Fibroblast of skin of right biceps (primary cell): ENCODE measurements at places on chromosomes 4 and X.

DNA sequence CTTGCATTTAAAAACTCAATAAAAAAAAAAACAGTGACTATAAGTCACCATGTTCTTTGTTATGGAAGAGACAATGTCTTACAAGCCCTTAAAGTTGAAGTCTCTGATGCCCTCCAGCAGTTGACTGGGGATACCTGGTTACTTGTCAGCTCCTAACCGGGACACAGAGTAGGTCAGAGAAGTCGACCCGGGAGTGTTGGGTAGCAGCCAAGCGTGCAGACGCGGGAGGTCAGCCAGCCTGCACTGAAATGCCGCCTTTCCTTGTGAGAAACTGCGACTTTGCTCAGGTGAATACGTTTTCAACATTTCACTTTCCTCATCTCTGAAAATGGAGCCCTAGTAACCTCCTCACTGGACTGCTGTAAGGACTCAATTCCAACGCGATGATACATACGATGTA, 81.8 kb downstream of the F11 start:
- DNase-seq, result no peak

- DNase-seq, result peak; percentile 49
These were observed 401.8 kb downstream of the RAPGEF2 start for GRCh38 chr4:159504684-159505083.

GRCh38 chr4:120431180-120431579, 364.5 kb upstream of the MAD2L1 start:
- no peak for DNase-seq

DNA sequence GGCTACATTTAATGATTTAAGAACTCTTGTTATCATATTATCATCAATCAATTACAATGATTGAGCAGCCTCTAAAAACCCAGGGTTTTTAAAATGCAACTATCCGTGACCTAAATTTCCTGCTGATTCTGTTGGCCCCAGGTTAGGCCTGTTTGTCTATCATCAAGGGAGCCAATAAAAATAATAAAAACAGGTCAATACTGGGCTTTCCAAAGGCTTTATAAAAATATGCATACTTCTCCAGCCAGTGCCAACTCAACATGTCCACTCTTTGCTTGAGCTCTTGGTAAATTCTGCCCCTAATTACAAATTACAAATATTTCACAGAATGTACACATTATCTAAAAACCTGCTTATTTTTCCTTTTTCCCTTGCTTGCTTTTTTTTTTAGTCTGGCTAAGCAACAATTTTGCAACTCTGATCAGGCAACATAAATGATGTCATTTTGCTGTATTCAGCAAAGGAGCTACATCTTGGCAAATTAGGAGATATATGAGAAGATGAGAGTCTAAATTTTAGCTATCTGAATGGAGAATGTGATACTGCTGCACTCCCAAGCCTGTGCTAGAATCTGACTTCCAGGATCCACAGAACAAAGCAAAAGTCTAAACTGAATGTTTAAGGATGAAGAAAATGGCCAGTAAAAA, 204.0 kb downstream of the SCFD2 start:
- no peak for DNase-seq

DNA sequence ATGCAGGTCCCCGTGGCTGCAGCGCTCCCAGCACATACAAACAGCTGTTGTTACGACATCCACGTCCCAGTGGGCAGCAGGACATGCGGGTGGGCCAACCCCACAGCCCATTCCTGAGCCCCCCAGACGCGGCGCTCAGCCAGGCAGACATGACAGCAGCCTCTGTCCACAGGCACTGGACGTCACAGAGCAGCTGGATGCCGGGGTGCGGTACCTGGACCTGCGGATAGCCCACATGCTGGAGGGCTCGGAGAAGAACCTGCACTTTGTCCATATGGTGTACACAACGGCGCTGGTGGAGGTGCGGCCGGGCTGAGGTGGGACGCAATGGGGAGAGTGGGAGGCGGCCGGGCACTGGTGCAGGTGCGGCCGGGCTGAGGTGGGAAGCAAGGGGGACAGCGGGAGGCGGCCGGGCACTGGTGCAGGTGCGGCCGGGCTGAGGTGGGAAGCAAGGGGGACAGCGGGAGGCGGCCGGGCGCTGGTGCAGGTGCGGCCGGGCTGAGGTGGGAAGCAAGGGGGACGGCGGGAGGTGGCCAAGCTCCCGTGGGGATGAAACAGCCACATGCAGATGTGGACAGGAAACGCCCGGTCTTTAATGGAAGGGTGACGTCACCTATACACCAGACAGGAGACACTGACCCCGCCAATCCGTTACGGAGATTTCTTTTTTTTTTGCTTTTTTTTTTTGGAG, 9.4 kb downstream of the PLCXD1 start:
- DNase-seq, result no peak

DNA sequence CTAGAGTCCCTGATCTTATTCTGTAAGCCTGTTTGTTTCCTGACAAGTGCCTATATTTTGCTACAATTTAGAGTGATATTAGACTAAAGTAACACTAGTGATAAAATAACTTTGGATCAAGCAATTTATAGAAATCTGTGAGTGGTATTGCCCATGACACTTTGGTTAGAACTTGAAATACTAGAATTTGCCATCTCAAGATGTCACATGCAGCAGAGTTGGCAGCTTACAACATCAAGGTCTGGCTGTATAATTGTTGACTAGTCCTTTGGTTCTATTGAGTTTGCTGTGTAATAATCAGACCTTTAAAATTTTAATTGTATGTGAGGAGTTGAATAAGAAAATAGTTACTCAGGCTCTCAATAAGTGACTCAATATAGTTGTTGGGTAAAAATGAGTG, 167.1 kb downstream of the RAPGEF2 start:
- no peak for DNase-seq

DNA sequence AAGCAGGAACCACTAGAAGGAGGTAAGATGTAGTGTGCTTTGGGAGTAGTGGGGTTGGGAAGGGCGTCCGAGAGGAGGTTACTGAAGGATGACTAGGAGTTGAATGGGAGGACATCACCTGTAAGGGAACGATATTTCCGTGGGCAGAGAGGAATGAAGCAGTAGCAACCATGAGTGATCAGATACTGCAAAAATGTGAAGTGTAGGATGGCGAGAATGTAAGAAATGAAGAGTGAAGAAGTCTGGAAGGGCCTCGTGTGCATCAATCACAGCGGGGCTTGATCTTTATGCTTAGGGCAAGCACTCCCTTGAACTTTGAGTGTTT, 594 bp downstream of the MSMO1 start:
- DNase-seq, result no peak

GRCh38 chr4:87979810-87980209, 4.3 kb downstream of the SPP1 start:
- DNase-seq, result no peak

- no peak for DNase-seq
These were observed 139.6 kb downstream of the IQCM start for GRCh38 chr4:149676076-149676475.

GRCh38 chrX:96455078-96455477, 229.6 kb upstream of the DIAPH2 start:
- no peak for DNase-seq

- no peak for DNase-seq
These were observed 10.7 kb downstream of the RGS12 start for GRCh38 chr4:3303565-3303824.

DNA sequence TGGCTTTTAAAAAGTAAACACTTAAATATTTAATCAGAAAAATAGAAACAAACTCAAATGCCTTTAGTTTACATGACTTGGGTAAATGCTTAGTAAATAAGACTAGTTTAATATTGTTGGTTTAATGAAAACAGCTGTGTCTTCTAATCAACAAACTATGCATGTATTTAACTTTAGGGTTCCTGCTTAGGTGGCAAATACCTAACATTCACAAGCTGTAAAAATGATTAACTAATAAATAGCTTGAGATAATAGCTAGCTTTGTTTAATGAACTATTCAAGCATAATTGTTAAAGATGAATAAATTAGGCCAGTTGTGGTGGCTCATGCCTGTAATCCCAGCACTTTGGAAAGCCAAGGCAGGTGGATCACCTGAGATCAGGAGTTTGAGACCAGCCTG, 30.0 kb upstream of the USP46 start:
- DNase-seq, result no peak

GRCh38 chr4:23819041-23819511, 70.8 kb downstream of the PPARGC1A start:
- peak; percentile 64 for DNase-seq

- DNase-seq, result peak; percentile 62
These were observed 111.1 kb downstream of the CFAP299 start for GRCh38 chr4:80446664-80447063.

DNA sequence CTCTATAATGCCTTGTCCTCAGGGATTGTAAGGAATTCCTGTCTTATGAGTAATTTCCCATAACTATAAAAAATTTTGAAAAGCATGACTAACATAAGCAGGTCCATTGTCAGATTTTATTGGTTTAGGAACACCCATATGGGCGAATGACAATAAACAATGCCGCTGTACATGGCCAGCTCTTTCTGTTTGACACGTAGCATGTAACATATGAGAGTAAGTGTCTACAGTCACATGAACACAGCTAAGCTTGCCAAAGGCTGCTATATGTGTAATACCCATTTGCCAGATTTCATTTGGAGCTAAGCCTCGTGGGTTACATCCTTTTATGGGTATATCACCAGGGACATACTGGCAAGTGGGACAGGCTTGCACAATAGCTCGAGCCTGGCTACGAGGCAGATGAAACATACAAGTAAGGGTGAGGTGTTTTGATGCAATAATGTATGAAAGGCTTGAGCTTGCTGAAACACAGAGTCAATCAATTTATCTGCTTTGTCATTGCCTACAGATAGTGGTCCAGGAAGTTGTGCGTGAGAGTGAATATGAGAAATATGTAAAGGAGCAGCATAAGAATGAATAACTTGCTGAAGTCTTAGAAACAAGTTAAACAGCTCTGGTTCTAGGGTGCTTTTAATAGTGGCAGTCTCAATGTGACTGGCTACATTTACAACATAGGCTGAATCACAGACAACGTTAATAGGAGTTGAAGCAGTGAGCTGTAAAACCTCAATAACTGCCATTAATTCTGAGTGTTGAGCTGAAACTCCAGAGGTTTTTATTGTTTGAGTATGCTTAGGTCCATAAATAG, 67.4 kb upstream of the UGT2B10 start:
- DNase-seq, result no peak

DNA sequence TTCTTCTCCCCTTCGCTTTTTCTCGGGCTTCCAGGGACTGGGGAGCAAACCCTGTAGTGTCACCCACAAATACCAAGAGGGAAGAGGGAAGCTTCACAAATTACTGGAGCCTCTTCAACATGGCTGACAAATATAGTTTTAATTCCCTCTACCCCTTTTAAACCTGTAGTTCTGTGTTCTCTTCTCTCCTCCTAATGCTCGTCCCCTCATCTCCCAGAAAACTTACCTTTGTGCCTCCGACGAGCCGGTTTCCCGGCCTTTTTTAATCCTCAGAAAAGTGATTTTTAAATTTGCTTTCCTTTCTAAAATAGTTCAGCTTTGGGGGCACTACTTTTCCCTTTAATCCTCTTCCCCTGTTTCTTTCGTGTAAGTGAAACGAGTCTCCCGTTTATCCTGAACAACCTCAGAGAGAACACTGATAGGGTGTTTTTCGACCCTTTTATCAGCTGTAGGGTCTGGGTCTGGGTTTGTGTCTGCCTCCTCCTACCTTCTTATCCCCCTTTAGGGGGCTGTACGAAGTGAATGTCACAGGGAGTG, 408 bp downstream of the TET2 start:
- no peak for DNase-seq

- DNase-seq, result no peak
These were observed 858.4 kb downstream of the ADGRL3 start for GRCh38 chr4:62058571-62058970.

DNA sequence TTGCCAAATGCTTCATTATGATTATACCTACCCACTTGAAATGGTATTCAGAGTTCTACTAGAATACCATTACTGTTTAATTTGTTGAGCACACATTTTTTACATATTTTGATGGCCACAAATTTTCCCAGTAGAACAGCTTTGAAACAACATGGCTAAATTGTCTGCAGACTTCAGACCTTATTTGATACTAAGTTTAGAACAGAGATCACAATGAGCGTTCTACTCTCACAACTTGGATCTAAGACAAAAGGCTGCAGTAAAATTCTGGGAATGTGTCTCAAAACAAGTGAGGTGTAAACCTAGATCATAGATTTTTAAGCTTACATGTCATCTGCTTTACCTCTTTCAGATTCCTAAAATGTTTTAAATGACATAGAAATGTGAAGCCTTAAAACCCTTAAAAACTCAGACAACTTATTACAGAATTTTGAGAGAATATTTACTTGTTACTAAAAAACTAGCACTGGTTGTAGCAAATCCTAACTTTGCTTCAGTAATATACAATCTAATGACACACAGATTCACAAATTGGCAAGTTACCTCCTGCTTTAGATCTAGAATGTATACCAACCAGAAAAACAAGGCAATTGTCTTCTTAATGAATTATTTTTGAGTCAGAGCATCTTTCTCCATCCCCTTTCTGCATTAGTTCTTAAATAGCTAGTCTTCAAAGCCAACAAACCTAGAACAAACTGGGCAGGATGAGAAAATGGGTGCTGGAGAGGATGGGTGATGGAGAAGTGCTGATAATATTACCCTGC, 243.3 kb downstream of the SLC7A11 start:
- DNase-seq, result peak; percentile 94

DNA sequence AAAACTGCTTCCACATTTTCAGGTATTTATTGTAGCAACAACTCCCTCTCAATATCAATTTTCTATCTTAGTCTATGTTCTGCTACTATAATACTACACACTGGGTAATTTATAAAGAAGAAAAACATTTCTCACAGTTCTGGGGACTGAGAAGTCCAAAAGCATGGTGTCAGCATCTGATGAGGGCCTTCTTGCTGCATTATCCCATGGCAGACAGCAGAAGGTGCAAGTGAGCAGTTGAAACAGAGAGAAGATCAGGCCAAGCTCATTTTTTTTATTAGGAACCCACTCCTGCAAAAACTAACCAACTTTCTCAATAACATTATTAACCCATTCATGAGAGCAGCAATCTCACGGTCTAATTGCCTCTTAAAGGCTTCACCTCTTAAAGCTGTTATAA, 376.0 kb downstream of the RAB28 start:
- DNase-seq, result no peak

- DNase-seq, result no peak
These were observed 75.5 kb downstream of the MTMR1 start for GRCh38 chrX:150768580-150769190.

- DNase-seq, result peak; percentile 24
These were observed 118.2 kb upstream of the KIT start for GRCh38 chr4:54539500-54540029.

DNA sequence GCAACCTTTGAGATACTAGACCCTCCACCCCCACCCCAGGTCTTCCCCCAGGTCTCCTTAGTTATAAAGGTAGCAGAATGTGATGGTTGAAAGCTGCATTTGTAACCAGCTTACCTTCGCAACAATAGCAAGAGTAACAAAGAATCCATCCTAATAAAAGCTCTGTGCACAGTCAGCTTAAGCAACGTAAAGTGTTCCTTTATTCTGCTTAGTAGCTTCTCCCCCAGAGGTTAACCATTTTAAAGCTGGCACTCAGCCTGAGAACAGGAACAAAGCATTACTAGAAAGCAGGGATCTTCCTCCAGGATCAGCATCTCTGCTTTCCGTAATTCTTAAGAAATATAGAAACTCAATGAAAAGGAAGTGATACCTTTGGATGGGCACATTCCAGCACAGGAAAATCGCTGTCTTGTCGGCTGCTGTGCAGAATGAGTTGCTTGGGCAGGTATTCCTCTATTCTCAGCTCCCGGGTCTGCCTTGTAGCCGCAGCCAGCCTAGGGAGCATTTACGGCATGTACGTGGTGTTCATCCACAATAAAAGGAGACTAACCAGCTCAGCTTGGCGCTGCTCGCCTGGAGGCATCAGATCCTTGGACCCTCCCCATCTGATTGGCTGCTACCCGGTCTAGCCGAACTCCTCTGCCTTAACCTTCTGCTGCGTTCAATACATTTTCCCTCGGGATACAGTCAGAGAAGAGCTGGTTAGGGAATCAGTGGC, 113.0 kb upstream of the TLR3 start:
- no peak for DNase-seq
